Neural crest cell (in vitro differentiated cells): ENCODE measurements at places on chromosomes 4 and X. TPM values are rescaled to one million over a fixed set of nuclear protein-coding genes. Genes with fewer than 3 reads are reported as not detected.

- DNase-seq = no peak
Measured at GRCh38 chr4:98864560-98864959, 64.4 kb downstream of the EIF4E start.

DNA sequence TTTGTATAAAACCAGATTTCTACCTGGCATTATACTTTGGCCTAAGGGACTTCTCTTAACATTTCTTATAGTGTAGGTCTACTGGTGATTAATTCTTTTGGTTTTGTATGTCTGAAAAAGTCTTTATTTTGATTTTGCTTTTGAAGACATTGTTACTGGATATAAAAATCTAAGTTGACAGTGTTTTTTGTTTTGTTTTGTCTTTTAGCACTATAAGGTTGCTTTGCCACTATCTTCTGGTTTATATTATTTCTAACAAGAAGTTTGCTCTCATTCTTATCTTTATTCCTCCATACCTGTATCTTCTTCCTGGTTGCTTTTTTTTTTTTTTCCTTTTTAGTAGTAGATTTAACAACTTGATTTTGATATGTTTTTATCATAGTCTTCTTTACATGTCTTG is 76.0 kb downstream of the ING2 start:
- DNase-seq = no peak

- no peak for DNase-seq
Measured at GRCh38 chr4:78299565-78299972, 242.4 kb downstream of the FRAS1 start.

GRCh38 chr4:73098016-73098415 is 28.5 kb upstream of the COX18 start:
- DNase-seq = no peak

DNA sequence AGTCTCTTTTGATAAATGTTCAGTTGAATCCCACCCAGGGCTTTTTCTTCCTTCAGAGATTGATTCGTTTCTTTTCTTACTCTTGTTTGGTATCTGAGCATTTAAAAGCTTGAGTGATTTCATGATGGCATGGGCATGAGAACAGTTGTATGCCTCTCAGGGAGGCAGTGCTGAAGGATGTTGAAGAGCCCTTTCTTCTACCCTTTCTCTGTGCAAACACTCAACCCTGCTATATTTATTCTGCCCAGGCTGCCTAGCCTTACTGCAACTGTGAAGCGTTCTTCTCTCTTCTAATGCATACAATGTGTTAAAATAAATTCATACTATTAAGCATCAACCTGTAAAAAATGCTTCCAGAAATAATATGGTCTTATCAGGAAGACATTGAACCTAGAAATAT is 367.6 kb upstream of the LCORL start:
- DNase-seq = no peak

DNA sequence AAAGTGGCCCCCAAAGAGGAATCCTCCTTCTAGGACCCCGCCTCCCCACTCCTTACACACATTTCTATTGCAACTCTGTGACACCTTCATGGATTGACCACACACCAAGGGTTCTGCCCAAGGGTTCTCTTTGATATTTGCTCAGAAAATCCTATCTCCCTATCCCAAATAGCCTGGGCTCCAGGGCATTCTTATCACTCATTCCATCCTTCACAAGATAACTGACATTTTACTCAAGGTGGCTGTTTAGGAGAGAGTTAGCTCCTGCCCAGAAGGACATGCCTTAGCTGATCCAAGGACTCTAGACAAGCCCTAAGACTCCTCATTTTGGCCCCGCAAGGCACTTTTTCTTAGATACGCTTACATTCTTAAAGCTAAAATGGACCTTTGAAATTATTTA is 47.4 kb downstream of the ATXN3L start:
- no peak for DNase-seq

DNA sequence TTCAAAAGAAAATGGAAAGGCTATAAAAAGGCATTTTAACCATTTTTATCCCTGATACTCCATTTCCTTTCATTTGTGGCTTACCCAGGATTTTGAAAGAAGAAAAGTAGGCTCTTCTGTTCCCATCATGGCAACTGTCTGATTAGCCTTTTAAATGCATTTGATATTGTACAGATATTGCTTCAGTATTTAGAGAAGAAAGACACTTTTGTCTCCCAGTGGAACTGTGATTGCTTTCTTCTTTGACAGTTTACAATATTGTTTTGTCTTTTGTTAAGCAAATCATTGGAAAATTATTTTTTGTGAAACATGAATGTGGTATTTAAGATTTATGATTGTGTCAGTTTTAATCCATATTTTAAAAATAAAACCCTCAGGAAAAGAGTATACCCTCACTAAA is 297.4 kb upstream of the TACR3 start:
- no peak for DNase-seq

DNA sequence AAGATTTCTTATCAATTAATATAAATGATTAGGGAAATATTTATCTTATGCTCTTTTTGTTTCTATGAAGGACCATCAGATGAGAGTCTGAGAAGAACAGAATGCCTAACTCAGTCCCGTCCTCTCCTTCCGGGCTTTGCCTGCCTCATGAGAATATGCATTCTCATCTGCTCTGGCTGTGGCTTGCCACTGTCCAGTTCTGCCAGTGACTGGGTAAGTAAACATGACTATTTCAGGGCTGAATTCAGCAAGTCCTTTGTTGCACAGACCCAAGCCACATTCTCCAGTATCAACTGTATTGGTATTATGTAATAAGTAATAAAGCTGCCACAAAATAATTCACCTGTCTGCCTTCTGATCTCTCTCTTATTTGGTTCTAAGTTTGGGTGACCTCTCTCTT is 110.7 kb downstream of the WDFY3 start:
- no peak for DNase-seq

GRCh38 chr4:77385124-77385969 is 220.3 kb upstream of the CXCL13 start:
- peak; percentile 69 for DNase-seq

DNA sequence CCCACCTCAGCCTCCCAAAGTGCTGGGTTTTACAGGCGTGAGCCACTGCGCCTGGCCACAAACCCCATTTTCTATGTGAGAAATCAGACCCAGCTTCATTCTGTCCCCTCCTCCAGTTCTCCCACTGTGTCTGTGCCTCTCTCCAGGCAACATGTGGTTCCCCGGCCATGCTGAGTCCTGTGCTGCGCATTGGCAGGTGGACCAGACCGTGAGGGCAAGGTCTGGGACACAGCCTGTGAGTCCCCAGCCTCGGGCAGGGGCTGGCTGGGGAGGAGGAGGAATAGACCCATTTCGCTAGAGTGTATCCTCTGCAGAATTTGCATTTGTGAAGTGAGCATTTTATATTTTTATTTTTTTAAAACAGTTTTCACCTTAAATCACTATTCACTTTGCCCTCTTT is 21.5 kb upstream of the CLDN24 start:
- DNase-seq = no peak

DNA sequence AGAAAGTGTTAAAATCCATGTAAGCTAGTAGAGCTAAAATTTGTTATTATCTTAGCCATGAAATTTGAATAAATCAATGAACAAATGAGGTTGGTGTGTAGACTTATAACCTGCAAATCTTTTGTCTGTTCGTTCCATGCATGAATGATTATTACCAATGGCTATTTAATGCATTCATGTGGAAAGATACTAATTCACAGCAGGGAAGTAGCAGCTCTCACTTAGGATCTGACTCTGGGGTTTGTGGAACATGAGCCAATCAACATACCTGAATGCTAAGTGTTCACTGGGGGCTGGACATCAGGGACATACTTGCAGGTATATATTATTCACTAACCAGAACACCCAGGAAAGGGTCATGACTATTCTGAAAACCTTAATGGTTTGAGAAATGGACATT is 444.1 kb downstream of the STIM2 start:
- no peak for DNase-seq

- DNase-seq = no peak
Measured at GRCh38 chr4:148196164-148196563, 246.1 kb downstream of the NR3C2 start.

Gene FRG1
- total RNA-seq = 41.5 and 45.2 TPM in 2 replicates

Gene TLR7
- total RNA-seq = not detected in 2 replicates

Gene GPC4
- 21.1 and 22.3 TPM in 2 replicates for total RNA-seq

Gene HTN1
- total RNA-seq = not detected in 2 replicates

Gene MTMR8
- 4.0 and 5.3 TPM in 2 replicates for total RNA-seq

Gene CEP135
- total RNA-seq = 16.8 and 17.4 TPM in 2 replicates

Gene XAGE2
- total RNA-seq = not detected in 2 replicates

Gene ASB9
- total RNA-seq = 0.28 TPM in 1 of 2 replicates, not detected in the other
